ENCODE measurements at places on chromosomes 1 and 21.

- no peak for DNase-seq
Observed at GRCh38 chr1:180232521-180233043, 2.5 kb downstream of the LHX4 start.

- DNase-seq: no peak
Observed at GRCh38 chr1:211571998-211572397, 7.0 kb downstream of the SLC30A1 start.

- no peak for DNase-seq
Observed at GRCh38 chr1:200121421-200121820, 93.9 kb downstream of the NR5A2 start.

DNA sequence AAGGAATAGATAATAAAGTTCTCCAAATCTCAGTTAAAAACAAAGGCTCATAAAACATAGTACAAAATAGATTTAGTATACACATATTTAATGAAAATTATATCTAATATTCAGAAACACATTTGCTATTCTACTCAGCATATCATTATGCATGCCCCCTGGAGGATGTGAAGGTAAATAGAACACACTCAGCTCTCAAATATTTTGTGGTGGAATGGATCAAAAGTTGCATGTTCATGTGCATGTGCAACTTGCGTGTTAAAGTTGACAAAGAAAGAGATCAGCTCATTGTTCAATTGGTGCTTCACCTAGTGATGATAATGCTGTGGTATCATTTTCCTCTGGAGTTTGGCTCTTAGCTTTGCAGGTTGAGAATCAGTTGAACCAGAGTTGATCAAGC, 4.9 kb upstream of the ZNF644 start:
- no peak for DNase-seq

- DNase-seq: no peak
Observed at GRCh38 chr1:21361506-21361905, 71.2 kb upstream of the ECE1 start.

DNA sequence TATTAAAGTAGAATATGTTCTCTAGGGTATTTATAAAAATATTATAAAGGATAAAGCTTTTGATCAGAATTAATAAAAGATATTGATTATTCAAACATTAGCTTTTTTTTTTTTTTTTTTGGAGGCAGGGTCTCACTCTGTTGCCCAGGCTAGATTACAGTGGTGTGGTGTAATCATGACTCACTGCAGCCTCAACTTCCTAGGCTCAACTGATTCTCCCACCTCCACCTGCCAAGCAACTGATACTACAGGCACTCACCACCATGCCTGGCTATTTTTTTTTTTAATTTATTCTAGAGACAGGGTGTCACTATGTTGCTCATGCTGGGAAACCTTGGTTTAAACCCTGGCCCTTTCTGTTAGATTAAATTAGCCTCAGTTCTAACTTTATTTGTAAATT, 188.3 kb downstream of the CLEC20A start:
- DNase-seq: no peak

DNA sequence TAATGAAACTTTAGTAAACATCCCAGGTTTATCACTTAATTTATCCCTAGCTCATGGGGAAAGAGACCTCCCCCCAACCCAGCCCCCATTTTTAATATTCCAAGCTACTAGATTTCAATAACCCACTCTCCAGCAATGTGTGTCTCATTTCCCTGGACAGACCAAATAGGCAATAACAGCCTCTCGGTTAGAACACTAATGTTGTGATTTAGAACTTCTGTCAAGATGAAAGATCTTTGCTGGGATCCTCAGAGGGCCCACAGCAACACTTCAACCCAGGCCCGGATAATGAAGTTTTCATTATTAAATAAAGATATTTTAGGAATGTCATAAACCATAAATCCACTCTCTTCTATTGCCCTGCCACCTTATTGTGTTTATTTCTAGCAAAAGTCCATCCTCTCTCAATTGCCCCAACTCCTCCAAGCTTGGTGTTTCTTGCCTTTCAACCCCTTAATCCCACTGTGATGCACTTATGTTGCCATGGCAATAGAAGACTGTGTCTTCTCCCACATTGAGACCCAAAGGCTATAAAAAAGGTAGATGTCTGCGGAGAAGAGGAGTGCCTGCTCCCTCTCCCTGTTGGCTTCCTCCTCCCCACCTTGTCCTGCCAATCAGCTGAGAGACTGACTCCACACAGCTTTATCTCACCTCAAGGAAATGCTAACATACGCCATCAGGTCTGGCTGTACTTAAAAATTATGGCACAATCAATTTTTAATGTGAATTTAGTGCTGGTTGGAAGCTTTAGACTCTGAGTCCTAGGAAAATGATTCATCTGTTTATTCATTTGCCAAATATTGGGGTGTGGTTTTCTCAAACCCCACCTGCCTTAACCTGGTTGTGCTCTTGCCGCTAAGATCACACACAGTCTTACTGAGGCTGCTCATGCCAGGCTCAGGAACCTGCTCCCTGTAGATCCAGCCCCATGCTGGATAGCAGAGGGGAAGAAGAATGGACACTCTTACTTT, 258.3 kb upstream of the CAMK1G start:
- no peak for DNase-seq

DNA sequence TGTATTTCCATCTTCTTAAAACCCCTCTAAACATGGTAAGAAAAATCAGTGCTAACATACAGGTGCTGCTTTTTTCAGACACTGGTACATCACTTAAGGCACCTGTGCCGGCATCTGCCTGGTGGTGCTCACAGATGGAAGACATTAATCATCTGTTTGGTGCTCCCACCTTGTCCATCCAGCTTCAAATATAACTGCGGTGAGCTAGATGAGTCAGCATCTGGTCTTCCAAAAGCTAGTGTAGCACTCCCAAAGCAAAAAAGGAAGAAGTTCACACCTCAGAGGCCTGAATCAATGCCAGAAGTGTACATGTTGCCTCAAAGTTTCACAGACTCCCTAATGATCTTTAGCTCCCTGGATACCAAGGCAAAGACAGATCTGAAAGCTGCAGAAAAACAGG, 44.4 kb downstream of the TM2D1 start:
- DNase-seq: no peak

DNA sequence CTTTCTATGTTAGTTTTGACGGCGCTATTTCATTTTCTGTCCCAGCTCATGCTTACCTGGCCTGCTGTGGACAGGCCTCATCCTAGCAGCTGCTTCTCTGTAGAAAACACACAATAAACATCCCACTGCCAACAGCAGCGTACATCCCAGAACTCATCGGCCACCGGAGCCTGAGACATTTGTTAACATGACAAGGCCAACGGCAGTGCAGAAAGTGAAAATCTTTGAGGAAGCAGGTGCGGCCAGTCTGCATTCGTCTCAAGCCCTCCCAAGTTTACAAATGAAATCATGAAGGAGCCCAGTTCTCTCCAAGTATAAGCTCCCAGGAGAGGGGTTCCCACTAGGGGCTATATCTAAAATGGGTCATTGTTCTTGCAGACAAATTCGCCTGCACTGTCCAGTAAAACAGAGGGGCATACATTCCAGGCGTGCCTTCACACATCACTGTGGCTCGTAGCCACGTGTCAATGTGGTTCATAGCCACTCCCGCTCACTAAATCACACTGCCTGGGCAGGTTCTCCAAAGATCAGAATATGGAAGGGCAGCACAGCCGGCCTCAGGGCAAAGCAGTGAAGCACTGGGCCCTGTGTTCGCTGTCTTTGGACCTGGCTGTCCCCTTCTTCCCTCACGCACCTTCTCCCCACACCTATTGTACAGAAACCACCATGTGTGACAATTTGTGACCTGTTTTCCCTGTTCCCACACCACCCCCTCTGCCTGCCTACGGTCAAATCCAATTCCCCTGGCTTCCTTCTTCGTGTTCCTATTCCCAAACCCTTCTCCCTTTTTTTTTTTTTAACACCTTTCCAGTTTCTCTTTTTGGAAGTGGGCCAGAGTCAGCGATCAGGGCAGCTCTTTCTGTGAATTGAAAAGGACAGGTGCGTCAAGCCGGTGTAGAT, 27.0 kb upstream of the ABCG1 start:
- DNase-seq: no peak

DNA sequence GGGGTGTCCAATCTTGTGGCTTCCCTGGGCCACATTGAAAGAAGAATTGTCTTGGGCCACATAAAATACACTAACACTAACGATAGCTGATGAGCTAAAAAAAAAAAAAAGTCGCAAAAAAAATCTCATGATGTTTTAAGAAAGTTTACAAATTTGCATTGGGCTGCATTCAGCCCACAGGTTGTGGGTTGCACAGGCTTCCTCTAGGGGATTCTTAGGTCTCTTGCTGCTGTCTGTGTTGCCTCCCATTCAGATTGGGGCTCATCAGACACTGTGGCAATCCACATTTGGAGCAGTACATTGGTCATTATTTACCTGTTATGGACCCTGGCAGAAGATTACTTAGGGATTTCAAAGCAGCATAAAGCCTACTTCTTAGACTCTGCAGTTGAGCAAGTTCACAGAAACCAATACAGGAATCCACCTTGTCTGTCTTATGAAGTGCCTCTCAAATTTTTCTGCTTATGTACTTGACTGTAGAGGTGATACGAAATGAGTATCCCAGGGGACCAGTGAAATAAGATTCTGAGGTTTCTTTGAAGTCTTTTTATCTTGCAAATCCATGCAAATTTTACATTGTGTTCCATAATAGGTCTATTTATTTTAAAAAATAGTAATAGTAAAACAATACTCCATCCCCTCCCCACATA, 205.5 kb downstream of the RPS6KC1 start:
- DNase-seq: no peak

- DNase-seq: no peak
Observed at GRCh38 chr1:910311-910880, 13.3 kb upstream of the SAMD11 start.

GRCh38 chr1:26126321-26127084, 14.9 kb downstream of the PDIK1L start:
- DNase-seq: no peak

DNA sequence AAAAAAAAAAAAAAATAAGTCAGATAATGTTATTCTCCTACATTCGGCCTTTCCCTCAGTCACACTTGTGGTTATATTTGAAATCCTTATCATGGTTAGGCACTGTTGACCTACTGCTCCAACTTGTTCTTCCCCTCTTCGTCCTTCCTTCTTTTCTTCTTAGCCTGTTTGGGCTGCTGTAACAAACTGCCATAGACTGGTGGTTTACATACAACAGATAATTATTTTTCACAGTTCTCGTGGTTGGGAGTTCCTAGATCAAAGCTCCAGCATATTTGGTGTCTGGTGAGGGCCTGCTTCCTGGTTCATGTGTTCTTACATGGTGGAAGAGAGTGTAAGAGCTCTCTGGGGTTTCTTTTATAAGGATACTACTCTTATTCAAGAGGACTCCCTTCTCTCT, 73.4 kb downstream of the RABGAP1L start:
- DNase-seq: no peak

DNA sequence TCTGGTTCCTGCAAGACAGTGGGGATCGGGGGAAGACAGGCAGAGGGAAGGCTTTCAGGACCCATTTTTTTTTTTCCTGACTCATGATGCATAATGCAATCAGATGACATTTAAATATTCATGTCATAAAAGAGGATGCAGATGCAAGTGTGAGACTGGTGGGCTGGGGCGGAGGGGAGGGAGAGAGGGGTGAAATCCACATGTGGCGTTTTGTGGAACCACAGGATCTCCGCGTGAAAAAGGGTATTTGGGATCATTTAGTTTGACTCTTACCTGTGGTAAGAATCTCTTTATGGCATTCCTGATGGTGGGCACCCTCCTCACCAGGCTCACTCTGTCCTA, 249.3 kb upstream of the CSF3R start:
- no peak for DNase-seq

- no peak for DNase-seq
Observed at GRCh38 chr1:207787776-207788175, 35.9 kb downstream of the CD46 start.

- no peak for DNase-seq
Observed at GRCh38 chr1:169090900-169091311, 15.6 kb upstream of the ATP1B1 start.

- no peak for DNase-seq
Observed at GRCh38 chr1:21599402-21599801, 69.8 kb downstream of the RAP1GAP start.

- DNase-seq: no peak
Observed at GRCh38 chr1:35656863-35657232, 15.5 kb upstream of the PSMB2 start.

DNA sequence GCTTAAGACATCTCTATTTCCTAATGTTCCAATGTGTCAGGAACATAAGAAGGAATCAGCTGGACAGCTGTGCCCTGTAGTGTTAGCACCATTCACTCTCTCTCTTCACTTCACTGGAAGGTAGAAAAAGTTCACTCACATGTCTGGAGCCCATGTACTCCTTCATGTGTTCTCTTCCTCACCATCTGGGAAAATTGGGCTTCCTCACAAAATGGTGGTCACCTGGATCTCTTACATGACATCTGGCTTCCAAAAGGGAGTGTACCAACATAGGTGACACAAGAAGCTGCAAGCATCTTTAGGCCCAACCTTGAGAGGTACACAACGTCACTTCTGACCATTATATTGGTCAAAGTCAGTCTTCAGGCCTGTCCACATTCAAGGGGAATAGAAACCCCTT, 882.6 kb downstream of the LTN1 start:
- no peak for DNase-seq

DNA sequence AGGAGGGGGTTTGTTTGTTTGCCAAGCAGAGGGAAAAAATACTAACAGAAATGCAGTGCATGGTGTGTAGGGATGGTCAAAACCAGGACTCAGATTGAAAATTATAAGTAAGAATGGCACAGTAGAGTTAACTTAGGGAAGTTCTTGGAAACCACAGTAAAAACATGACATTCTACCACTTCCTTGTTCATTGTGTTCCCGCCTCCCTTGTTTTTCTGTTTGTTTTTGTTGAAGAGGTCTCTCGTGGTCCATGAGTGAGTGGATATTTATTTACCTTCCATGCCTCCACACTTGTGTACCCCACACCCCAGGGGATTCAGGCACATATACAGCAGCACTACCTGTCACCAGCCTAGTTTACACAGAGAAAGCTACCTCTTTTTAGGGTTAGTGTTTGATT, 69.6 kb downstream of the OLFML2B start:
- no peak for DNase-seq

- no peak for DNase-seq
Observed at GRCh38 chr1:231993968-231994455, 367.4 kb downstream of the DISC1 start.

GRCh38 chr21:15015622-15016471, 49.0 kb downstream of the NRIP1 start:
- no peak for DNase-seq

All from activated CD8-positive, alpha-beta memory T cell treated with anti-CD3 and anti-CD28 coated beads for 48 hours (primary cell).